Endothelial cell (in vitro differentiated cells): ENCODE measurements at places on chromosomes 5 and 9.

- no peak for DNase-seq
Measured at GRCh38 chr5:75460532-75460931, 50.9 kb downstream of the CERT1 start.

DNA sequence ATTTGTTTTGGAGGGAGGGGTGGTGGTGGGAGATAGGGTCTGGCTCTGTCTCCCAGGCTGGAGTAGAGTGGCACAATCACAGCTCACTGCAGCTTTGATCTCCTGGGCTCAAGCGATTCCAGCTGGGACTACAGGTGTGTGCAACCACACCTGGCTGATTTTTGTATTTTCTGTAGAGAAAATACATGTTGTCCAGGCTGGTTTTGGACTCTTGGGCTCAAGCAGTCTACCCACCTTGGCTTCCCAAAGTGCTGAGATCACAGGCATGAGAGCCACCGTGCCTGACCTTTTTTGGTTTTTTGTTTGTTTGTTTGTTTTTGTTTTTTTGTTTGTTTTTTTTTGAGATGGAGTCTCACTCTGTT lies 15.4 kb downstream of the STXBP1 start:
- no peak for DNase-seq

GRCh38 chr5:140319833-140320232 lies 16.9 kb upstream of the PFDN1 start:
- DNase-seq = no peak

DNA sequence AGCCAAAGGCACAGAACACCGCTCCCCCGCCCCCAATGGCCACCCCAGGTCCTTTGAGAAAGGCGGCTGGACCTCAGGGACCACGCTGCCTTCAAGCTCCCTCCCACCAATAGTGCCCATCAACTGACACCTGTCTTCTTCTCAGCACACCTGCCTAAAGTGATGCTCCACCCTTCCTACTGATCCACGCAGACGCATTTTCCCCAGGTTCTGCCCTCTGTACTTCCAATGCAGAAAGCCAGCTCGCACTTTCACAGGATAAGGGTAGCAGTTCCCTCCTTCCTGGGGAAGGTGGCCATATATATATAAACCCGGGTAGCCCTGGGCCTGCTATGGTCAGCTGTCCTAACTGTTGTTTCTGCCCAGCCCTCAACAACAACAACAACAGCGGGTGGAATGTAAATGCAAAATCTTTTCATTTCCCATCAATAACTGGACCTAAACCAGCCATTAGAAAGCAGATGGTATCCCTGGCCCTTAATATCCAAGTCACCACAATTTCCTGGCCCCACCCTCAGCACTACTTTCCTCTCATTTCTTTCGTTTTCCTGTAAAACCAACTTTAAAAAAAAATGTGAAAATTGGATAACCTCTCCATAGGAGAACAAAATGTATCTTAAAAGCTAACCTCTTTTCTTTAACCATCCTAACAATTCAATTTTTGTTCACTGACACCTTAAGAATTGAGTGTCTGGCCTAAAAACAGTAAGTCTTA lies 1.7 kb downstream of the GOLM1 start:
- no peak for DNase-seq
